Lower leg skin (tissue), 4 donors: ENCODE measurements at places on chromosomes 12 and 14. TPM values are rescaled to one million over a fixed set of nuclear protein-coding genes. Genes with fewer than 3 reads are reported as not detected.

GRCh38 chr12:12008232-12008850, 62.4 kb upstream of the BCL2L14 start:
- no peak for DNase-seq

Gene PAX9
- 1.2 TPM for total RNA-seq

DNA sequence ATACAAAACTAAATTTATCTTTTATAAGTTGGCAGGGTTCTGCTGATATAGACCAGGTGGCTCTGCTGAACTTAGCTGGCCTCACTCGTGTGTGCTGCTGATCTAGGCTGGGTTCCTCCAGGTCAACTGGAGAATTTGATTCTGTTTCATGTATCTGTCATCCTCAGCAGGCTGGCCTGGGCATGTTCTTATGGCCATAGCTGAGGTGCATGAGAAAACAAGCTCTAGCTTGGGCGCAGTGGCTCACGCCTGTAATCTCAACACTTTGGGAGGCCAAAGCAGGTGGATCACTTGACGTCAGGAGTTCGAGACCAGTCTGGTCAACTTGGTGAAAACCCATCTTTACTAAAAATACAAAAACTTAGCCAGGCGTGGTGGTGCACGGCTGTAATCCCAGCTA, 24.3 kb upstream of the BCL2L14 start:
- no peak for DNase-seq

Gene GRIN2B
- 0.05 TPM for total RNA-seq

Gene TMEM253
- not detected for total RNA-seq

Gene SERPINA9
- total RNA-seq, result 1.4 TPM

DNA sequence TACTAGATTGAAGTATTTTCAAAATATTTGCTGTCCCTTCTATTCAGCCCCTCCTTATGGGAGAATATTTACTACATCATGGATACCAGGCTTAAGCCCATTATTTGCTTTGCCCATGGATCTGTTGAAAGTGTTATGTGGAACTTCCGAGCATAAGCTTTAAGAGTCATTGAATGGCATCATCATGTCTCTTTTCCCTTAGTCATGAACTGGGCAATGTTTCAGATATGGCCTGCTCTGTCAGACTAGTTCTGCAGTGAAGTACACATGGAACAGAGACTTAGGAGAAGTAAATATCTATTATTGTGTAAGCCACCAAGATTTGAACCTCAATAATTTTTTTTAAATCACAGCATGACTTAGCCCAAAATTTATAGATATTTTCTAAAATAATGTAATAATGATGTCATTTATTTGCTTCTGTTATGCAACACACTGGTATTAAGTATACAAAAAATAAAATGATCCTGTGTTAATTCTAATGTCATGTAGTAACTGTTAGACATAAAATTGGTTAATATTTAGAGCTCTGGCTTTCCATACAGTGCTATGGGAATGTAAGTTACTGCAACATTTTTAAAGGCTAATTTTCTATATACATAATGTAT, 1097.3 kb downstream of the SLC16A7 start:
- no peak for DNase-seq

Gene HOXC5
- 0.97 TPM for total RNA-seq

DNA sequence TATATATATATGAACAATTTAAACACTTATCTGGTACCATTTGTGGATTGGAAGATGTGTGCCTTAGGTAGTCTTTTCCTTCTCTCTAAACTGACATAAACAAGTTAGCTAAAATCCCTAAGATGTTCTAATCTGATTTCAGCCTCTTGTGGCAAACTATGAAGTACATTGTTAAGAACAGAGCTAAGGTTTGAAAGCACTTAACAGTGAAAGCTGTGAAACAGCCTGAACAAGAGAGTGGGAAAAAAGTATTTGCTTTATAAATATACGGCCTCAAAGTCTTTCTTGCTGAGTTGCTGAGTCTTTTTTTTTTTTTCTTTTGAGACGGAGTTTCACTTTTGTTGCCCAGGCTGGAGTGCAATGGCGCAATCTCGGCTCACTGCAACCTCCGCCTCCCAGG, 53.7 kb upstream of the PELI2 start:
- no peak for DNase-seq

Gene USP44
- 0.74 TPM for total RNA-seq

DNA sequence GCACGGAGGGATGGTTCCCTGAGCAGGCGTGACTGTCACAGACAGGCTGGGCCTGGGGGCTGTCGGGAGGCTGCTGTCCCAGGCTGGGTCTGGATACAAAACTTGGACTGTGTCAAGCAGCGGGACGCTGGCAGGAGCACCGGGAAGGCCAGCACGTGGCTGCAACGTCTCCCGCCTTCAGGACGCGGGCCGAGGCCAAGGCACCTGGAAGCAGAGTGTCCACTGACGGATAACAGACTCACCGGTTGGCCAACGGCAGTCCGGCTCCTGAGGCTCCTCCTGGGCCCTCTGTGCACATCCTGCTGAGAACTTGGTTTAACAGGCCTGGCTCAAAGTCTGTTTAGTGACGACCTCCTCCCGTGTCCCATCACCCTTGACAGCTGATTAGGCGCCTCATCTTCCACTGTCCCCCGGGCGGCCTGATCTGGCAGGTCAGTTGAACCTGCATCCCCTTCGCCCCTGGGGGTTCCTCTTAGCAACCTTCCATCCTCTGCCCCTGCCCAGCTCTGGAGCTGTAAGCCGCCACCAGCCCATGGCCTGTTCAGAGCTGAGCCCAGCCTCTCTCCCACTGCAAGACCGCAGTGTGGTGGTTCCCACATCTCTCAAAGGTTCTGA, 2.5 kb downstream of the XRCC3 start:
- DNase-seq, result no peak

Gene MYF5
- total RNA-seq, result not detected

- DNase-seq, result no peak
These were observed 139.7 kb downstream of the PRIMA1 start for GRCh38 chr14:93648440-93649168.

DNA sequence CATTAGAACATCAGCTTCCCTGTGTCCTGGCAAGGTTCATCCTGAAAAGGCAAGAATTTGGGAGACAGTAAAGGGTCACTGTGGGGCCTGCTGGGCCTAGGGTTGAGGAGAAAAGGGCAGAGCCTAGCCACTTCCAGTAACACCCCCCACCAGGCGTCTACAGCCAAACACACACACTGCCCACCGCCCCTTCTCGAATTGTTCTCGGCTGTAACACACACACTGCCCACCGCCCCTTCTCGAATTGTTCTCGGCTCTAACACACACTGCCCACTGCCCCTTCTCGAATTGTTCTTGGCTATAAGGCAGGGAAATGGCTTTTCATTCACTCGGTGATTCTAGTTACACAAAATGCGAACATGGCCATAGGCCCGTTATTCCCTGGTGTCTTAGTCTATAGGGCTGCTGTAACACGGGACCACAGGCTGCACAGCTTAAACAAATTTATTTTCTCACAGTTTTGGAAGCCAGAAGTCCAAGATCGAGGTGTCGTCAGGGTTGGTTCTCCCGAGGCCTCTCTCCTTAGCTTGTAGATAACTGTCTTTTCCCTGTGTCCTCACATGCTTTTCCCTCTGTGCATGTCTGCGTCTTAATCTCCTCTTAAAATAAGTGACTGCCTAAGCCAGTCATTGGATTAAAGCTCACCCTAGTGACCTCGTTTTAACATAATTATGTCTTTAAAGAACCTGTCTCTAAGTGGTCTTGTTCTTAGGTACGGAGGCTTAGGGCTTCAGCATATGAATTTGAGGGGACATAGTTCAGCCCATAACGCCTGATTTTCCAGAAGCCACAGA, 171.0 kb downstream of the ADGRD1 start:
- DNase-seq, result peak; percentile 40

Gene GPR137C
- 0.23 TPM for total RNA-seq

DNA sequence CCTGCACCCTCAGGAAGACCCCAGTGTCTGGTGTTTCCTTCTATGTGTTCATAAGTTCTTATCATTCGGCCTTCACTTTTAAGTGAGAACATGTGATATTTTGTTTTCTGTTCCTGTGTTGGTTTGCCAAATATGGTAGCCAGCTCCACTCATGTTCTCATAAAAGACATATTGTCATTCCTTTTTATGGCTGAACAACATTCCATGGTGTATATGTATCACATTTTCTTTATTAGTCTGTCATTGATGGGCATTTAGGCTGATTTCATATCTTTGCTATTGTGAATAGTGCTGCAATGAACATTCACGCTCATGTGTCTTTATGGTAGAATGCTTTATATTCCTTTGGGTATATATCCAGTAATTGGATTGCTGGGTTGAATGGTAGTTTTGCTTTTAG, 645.1 kb downstream of the SLC16A7 start:
- DNase-seq, result no peak

GRCh38 chr12:72075891-72076557, 137.4 kb downstream of the TPH2 start:
- no peak for DNase-seq

DNA sequence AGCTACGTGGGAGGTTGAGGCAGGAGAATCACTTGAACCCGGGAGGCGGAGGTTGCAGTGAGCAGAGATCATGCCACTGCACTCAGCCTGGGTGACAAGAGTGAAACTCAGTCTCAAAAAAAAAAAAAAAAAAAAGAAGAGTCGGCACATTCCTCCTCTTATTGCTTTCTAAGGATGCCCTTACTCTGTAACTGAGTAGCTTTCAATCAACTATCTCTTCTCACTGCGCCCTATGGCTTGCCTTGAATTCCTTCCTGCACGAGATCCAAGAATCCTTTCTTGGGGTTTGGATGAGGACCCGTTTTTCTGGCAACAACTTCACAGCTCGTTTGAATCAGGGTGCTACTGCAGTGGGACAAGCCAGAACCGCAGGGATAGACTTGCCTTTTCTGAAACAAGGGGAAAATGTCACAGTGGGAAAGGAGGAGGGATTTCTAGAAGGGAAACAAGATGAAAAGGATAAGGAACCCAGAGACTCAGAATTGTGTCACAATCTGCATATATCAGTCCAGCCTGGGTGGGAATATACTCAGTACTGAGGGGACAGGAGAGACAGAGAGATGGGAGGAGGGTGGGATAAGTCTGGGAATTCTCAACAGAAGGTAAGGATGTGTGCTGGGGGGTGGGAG, 16.1 kb upstream of the RND1 start:
- no peak for DNase-seq

DNA sequence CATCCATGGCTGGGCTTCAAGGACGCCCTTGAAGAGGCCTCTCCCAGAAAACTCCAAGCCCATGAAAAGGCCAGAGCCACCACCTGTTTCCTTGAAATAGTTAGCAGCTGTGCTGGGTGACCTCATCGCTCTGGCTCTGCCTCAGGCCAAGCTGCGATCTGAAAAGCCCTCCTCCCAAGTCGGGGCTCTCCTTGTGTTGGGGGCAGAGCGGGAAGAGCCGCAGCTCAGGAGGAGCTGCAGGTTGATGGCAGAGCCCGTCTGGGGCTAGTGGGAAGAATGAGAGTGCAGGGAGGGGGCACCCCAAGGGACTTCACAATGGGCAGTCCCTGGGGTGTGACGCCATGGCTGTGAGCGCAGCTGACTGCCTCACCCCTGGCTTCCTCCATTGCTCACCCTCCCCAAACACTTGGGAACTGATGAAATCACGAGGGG, 50.0 kb upstream of the STON2 start:
- no peak for DNase-seq

GRCh38 chr12:56599797-56600196, 30.3 kb downstream of the BAZ2A start:
- DNase-seq, result no peak

Gene KRT4
- total RNA-seq, result 0.51 TPM

DNA sequence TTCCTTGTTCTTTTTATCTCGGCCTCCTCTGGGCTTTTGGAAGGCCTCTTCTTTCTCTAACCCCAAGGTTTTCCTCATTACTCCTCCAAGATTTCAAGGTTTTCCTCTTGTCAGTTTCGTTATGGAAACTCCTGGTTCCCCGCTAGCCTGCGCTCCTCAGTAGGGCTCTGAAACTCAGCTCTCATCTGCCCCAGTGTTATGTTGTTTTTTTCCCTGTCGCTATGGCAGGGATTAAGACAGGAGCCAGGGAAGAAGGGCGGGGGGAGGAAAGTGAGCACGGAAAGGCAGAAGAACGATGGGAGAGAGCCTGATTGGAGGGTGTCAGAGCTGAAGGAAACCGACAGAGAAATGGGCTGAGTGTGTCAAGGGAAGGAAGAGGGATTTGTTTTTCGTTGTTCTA, 26.5 kb upstream of the JDP2 start:
- peak; percentile 89 for DNase-seq

DNA sequence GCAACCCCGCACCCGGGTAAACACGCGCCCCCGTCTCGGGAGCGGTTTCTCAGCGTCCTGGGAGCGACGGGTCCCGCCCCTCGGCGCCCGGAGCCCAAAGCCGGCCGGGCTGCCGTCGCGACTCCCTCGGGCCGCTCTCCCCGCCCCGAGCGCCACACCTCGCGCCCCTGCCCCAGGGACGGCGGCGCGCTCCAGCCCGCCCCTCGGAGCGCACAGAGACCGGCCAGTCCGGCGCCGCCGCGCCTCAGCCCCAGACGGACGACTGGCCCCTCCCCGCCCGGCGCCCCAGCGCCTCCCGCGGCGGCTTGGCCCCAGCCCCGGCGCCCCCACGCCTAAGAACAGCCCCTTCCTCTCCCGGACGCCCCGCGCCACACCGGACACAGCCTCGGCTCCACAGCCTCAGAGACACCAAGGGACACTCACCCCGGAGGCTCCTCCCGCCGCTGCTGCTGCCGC, 411 bp downstream of the BTBD7 start:
- peak; percentile 19 for DNase-seq

DNA sequence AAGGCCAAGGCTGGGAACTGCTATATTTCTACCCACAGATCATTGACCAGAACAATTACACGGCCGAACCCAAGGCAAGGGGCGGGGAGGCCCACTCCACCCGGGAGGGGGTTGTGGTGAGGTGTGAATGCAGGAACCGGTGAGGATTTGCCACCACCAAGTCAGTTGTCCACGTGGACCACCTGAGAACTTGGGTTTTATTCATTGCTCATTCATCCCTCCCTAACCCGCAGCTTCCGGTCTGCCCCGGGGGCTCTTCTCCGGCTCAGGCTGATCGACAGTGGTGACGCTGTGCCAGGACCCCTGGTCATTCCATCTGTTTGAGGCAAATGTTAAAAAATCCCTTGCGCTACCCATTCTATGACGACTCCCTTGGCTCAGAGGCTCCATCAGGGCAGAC, 127.7 kb upstream of the RTL1 start:
- no peak for DNase-seq

- DNase-seq, result no peak
These were observed 7.8 kb downstream of the LIMA1 start for GRCh38 chr12:50275556-50275955.

- DNase-seq, result no peak
These were observed 41.1 kb upstream of the CFAP54 start for GRCh38 chr12:96448300-96448699.

DNA sequence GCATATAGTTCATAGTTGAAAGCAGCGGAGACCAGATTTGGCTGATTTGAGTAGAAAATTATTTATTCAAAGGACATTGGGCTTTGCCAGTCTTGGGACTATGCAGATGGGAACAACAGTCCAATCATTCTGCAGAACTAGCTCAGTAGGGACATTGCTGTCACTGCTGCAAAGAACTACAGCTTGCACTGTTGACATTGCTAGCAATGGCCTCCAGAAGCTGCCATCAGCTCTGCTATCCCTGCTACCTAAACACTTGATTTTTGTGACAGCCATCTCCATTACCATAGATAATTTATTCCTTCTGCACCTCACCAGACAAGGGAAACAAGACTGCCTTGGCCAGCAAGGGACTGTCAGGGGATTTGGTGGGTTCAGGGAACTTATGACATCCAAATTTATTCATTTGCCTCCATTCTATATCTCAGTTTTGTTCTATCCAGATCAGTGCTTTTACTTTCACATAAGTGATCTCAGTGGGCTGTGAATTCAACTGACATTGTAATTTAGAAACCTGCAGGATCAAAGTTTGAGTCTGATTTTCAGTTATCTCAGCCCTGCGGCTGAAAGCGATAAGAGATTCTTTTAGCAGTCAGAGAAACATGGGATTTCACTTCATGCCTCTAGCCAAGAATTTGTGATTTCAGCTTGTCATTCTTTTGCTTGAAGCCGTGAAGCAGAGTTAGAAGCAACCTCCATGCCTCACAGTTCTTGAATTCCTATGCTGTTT, 136.7 kb upstream of the FBXO33 start:
- DNase-seq, result no peak
